ELF-1 (cell line): ENCODE measurements at places on chromosomes 6 and 20.

GRCh38 chr20:51660672-51661608 is 107.2 kb downstream of the ATP9A start:
- DNase-seq: no peak

- DNase-seq: no peak
Observed at GRCh38 chr6:7787137-7787608, 61.3 kb downstream of the BMP6 start.

DNA sequence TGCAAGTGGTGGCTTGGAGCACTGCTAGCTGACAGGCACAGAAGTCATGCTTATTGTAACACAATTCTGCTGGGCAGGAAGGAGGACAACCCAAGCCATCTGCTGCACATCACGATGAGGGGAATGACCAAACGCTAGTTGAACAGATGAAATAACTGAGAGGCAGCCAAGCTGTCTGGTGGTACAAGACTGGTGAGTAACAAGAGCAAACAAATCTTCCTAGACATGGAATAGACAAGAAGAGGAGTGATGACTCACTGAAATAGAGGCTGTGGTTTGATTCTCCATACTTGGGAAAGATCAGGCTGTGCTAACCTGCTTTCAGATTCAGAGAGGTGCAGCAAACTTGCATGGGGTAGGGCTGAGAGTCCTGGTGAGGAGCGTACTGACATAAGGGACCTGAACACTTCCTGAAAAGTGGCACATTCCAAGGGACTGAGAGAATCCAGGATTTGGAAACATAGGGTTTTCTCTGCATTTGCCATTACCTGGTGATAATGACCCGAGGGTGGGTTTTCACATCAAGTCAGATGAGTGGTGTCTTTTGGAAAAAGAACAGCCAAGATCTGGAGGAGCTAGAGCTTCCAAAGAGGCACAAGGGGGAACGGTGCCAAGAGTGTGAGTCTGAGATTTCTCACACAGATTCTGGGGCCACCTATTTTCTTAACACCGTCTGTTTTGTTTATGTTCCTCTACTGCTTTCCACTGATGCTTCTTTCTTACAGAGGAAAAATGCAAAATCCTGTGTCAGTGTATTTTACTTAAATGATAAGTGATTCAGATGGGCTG is 60.0 kb downstream of the PRL start:
- no peak for DNase-seq

DNA sequence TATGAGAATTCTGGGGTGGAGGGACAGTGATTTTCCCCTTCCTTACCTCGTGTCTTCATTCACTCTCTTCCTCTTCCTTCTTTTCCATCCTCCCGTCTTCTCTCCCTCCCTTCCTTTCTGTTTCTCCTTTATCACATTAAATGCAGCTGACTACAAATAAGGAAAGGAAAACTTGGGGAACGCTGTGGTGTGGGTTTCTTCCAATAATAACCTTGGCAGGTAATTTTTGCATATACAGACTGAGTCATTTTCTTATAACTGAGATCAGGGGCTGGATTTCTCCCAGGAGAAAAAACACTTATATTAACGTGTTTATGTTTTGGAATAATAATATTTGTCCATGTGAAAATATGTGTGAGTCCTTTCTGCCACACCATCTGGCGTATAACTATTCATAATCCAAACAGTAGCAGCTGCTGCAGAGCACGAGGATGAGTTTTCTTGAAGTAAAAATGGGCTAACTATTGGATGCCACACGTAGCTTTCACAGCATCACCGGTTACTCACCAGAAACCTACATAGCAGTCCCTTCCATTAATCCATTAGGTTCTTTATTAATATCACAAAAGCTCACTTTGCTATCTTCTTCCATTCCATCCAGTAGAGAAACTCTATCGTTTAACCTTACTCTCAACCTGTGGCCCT is 139.2 kb upstream of the SASH1 start:
- no peak for DNase-seq

DNA sequence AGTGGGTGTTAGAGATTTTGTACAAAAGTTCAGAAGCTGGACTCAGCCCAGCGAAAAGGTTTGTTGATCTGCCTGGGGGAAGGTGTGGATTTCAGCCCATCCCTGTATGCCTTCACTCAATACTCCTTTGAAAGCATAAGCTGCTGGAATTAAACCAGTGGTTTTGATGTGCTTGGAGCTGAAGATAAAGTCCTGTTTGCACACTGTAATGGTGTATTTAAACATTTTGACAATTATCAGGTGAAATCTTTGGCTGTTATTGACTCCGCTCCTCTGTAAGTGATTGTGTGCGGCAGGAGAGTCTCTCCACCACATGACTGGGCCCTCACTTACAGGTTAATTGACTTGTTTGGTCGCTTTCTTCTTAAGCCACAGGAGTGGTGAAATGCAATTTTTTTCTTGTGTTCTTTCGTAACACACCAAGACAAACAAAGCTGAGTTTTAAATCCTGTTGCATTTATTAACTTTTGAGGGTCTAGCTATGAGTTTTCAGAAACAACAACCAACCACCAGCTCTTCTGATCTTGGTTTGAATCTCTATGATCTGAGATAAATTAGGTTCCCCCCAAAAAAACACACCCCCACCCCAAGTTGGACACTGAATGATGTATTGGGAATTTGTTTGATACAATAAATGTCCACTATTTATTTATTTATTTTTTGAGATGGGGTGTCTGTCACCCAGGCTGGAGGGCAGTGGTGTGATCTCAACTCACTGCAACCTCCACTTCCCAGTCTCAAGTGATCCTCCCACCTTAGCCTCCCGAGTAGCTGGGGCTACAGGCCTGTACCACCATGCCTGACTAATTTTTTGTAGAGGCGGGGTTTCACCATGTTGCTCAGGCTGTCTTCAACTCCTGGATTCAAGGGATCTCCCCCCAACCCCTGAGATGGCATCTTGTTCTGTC is 46.3 kb upstream of the NCOA3 start:
- DNase-seq: peak; percentile 32

DNA sequence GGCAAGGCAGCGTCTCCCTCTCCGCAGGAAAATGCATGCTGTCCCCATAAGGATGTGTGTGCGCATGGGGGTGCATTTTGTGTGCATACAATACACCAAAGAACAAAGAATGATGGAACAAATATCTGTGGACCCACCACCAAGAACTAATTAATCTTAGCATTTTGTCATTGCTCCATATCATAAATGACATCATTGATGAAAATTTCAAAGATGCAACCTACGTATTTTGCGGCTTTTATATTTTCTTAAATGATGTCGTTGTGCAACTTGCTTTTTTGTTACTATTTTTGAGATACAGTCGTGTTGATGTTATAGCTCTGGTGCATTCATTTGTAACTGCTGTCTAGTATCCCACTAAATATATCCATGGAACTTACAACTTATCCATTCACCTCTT is 89.7 kb downstream of the SERAC1 start:
- no peak for DNase-seq

DNA sequence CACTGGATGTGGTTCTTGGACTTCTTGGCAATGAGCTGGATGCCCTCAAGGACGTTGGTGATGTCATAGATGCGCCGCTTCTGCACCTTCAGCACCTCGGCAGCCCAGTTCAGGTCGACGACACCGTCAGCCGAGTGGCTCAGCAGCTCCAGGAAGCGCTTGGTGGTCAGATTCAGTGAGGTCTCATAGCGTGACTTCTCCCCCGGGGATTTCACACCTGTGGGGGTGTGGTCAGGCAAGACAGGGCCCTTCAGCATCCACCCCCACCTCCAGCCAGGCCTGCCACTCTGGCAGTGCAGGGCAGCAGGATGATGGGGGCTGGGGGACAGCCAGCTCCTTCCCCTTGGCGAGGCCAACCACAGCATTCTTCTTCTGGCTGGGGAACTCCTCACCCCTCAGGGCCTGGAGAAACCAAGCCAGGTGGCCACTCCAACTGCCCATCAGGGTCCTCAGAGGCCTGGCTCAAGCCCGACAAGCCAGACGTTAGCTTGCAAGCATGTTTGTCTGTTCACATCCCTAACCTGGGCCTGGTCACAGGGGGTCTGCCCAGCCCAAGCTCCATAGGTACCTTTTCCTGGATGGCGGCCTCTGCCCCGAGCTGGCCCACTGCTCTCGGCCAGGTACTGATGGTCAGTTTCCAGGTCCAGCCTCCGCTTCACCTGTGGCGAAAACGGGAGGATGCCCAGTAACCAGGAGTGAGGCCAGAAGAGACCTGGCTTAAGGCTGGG is 5.7 kb upstream of the NECAB3 start:
- no peak for DNase-seq

- peak; percentile 64 for DNase-seq
Observed at GRCh38 chr20:51042064-51042463, 19.2 kb upstream of the KCNG1 start.

GRCh38 chr20:31969991-31970390 is 2.0 kb downstream of the XKR7 start:
- DNase-seq: no peak

DNA sequence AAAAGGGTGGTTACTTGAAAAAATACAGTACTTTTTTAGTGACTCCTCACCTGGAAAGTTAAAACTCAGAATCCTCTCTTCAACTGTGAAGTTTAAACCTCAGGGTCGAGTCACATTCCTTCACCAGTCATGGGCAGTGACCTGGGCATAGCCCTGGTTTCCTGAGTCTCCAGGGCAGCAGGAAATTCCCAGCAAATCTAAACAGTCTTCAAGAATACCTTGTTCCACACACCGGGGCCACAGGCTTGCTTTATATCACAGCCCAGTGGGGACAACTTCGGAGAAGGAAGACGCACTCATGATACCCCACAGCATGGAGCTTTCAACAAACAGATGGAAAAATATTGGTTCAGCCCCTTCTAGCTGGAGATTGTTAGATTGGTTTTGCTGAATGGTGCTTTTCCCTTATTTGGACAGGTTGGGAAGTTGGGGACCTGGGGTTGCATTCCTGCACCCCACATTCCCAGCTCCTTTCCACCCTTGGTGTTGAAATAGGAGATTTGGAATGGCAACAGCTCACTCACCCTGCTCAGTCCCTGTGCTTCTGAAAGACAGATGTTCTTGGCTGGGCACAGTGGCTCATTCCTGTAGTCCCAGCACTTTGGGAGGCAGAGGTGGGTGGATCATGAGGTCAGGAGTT is 113.0 kb upstream of the TMEM170B start:
- DNase-seq: no peak

DNA sequence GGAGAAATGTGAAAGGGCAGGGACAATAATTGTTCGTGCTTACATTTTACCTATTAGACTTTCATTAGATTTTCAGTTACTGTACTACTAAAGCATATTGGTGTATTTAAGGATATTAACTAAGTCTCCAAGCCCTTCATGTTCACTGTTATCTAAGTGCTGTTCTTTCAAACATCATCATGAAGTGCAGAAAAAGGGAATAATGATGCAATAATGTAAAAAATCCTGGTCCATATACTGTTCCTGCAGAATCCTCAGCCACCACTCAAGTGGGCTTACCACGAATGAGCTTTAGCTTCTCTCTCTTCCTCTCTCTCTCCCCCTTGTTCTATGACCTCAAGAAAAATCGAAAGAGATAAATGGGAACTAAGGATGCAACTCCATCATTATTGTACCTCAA is 600.7 kb downstream of the UTRN start:
- DNase-seq: no peak
